ENCODE measurements at places on chromosomes 7 and 10.

GRCh38 chr7:28166982-28167715 lies 13.4 kb downstream of the JAZF1 start:
- no peak for DNase-seq

GRCh38 chr7:155344270-155344617 lies 46.6 kb downstream of the INSIG1 start:
- DNase-seq = no peak

DNA sequence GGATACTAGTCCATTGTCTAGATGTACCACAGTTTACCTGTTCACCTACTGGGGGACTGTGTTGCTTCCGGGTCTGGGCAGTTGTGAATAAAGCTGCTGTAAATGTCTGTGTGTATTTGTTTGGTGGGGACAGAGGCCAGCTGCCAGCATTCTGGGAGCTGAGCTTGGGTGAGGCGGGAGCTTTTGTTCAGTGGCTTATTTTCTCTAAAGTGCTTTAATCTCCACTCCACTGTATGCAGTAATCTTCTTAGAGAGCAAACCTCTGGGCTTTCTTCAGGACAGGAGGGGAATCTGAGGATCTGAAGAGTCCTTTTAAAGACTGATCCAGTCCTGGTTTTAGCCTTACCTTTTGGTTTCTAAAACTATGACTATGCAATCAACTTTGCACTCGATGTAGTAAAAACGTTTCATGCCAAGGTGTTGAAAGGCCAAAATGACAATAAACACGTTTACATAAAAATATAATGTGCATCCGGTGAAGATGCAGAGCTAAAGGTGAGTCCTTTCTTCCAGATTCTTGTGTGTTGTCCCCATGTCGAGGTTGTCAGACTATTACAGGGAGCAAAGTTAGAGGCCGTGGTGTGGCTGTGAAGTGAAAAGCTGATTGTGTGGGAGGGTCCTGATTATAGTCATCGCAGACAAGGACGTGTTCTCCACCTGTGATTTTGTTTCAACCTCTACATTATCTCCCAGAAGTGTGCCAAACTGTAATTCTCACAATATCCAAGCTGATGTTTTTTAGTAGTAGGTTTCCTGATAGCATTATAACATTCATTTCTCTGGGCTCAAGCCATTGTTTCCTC lies 279.8 kb downstream of the CAMK1D start:
- peak; percentile 59 for DNase-seq

- DNase-seq = no peak
Observed at GRCh38 chr7:151442776-151443496, 3.0 kb upstream of the CRYGN start.

DNA sequence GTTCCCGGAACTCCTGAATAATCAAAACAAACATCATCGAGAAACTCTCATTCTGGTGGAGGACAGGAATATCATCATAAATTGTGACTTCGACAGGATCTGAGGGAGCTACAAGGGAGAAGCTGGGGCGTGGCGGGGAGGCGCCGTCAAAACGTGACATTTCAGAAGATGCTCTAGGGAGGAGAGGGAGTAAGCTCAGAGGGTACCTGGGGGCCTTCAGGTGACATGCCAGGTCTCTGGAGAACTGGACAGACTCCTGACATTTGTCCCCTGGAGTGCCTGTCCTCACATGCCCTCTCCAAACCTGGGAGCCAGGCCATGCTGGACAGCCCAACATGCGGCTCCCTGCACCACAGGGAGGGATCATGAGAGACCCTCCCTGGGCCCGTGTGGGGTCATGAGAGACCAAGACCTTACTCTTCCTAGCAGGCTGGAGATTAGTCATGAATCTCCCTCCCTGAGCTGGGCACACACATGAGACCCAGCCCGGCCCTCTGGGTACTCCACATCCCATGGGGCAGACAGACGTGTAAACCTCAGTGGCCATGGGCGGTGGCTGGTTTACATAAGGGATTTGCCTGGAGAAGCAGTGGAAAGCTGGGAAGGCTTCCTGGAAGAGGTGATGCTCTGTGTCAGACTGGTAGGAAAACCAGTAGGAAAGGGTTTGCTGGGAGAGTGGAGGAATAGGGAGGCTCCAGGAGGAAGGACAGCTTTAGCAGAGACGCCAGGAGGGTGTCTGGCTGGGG lies 81.0 kb downstream of the MYL10 start:
- DNase-seq = no peak

DNA sequence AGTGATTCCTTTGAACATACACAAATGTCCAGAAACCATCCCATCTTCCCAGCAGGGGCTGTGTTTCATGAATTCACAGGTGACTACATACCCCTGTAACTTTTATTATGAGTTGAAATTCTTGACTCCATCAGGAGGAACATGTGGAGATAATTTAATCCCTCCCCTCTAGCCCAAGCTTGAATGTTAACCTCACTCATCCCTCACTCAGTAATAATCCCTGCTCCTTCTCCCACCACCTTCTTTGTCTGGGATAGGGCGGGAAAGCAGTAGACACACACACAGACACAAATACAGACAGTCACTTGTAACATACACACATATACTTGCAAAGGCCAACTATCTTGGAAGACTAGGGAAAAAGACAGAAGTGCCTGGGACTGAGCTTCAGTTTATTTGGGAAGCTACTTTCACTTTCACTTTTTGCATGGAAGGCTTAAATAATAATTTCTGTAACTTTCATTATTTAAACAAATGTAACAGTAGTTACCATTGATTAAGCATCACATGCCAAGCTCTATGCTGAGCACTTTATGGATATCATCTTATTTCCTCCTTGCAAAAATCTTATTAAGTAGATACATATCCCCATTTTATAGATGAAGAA lies 7.3 kb downstream of the AASS start:
- DNase-seq = no peak

- DNase-seq = no peak
Observed at GRCh38 chr7:45131891-45132290, 20.4 kb upstream of the TBRG4 start.

- no peak for DNase-seq
Observed at GRCh38 chr10:17216217-17216900, 11.7 kb upstream of the VIM start.

- no peak for DNase-seq
Observed at GRCh38 chr10:10968257-10968588, 49.4 kb upstream of the CELF2 start.

Measured in NCI-H524 treated with DMSO at 0.1 percent for 48 hours (cell line).